Activated CD8-positive, alpha-beta memory T cell treated with anti-CD3 and anti-CD28 coated beads for 1 hour (primary cell): ENCODE measurements at places on chromosomes 1 and 21.

GRCh38 chr1:212040629-212041412 lies 5.3 kb downstream of the DTL start:
- no peak for DNase-seq

- no peak for DNase-seq
Observed at GRCh38 chr1:101166583-101167120, 70.2 kb upstream of the S1PR1 start.

DNA sequence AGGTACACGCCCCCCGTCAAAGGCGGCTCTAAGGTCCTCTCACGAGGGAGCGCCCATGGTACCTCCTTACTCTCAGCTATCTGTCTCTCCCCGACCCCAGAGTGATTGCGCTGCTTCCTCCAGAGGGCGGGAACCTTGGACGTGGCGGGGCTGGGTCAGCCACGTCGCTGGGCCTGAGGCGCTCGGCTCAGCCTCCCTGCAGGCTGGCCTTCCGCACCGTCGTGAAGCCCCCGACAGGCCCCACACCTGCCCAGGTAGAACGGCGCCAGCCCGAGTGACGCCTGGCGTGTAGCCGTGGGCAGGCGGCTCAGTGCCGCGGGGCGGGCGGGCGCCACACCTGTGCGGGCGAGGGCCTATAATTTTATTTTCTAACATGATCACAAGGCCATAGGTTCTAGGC lies 122.2 kb upstream of the BEND5 start:
- DNase-seq, result no peak

GRCh38 chr1:224068458-224069072 lies 45.3 kb upstream of the FBXO28 start:
- no peak for DNase-seq

DNA sequence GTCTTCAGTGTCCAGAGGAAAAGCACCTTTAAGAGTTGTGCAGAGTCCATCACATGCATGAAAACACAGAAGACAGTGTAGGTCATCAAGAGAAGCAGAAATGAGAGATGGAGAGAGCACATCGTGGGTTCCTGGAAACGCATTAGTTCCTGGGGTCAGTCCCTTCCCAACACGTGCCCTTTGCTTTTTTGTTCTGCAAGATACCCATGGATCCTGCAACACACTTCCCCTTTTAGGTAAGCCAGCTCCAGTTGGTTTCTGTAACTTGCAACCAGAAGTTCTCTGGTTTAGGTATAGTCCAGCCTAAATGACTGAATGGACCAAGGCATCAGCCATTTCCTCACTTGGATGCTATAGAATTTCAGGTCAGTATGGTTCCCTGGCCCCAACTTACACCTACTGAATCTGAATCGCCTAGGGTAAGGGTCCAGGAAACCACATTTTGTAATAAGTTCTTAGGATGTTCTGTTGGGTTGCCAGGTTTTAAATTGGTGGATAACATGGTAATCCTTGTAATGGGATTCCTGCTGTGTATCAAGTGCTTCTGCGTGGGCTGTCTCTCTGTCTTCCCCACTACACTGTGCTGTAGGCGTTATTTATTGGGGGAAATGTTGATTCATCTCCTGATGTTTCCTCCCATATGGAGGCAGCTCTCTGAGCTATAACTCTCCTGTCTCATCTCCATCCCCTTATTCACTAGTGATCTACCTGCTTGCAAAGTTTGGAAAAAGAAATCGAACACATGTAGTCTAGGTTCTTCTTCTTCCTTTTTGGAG lies 230.6 kb downstream of the TNR start:
- DNase-seq, result no peak

- DNase-seq, result no peak
Observed at GRCh38 chr1:91968334-91968733, 19.1 kb downstream of the BRDT start.

- no peak for DNase-seq
Observed at GRCh38 chr1:156922986-156923669, 2.7 kb downstream of the LRRC71 start.

GRCh38 chr1:11628767-11629166 lies 25.5 kb downstream of the FBXO2 start:
- no peak for DNase-seq

DNA sequence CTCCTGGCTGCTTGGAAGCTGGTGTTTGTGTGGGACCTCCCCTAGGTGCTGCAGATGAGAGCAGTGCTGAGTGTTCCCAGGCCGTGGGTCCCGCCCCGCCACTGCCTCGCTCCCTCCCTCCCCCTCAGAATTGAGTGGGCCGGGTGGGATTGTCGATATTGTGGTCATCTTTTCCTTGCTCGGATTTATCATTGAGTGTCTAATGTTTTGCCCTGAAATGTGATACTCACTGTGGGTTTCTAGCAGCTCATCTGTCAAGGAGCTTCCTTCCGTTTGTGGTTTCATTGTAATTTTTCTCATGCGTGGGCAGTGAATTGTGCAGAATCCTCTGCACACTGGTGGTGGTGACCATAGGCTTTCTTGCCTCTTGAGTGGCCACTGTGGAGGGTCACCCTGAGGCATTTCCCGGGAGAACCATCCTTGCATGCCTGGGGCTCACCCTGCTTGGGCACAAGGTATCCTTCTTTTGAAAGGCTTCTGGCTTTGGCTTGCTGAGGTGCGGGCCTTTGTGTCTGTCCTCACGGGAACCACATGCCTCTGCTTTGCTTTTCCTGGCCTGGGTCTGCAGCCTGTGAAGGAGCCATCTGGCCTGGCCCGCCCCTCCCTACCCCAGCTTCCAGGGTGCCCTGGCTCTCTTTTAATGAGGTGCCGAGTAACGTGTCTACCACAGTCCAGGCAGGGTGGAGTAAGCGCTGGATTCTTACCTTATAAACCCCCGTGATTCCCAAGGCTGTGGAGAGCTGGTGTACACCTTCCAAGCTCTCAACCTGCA lies 25.6 kb downstream of the SLX9 start:
- DNase-seq, result no peak

DNA sequence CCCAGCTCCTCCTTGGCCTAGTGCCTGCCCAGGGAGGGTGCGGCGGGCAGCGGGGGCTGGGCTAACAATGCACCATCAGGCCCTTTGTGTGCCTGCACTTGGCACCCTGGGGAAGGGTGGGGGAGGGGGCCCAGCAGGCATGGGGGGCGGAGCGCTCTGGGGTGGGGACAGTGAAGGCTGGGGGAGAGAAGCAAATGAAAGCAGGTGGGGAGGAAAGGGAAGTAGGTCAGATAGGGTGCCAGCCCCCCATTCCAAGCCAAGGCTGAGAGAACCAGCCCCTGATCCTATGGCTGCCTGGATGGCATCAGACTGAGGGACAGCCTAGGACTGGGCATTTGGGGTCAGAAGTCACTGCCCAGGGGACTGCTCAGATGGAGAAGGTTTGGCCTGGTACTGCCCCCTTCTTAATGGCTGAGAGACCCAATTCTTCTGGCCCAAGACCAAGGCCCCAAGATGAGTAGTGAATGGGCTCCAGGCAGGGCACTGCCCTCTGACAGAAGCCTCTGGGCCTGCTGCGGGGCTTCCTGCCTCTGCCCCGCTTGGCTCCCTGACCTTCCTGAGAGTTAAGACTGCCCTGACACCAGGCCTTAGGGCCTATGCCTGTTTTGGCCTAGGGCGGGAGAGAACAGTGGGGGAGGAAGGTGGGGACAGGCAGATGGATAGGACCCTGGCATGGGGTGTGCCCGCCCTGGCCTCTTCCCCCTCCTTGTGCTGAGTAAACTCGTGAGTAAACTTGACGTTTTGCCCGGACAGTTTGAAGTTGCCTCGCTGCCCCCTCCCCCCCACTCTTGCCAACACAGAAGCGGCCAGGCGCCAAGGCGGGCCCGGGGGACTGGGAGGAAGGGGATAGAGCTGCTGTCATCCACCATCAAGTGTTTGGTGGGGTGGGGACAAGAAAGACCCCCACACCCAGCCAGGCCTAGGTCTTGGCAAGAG lies 2.7 kb downstream of the ZBTB7B start:
- DNase-seq, result no peak

- DNase-seq, result no peak
Observed at GRCh38 chr1:223401873-223402789, 8.9 kb downstream of the CCDC185 start.

DNA sequence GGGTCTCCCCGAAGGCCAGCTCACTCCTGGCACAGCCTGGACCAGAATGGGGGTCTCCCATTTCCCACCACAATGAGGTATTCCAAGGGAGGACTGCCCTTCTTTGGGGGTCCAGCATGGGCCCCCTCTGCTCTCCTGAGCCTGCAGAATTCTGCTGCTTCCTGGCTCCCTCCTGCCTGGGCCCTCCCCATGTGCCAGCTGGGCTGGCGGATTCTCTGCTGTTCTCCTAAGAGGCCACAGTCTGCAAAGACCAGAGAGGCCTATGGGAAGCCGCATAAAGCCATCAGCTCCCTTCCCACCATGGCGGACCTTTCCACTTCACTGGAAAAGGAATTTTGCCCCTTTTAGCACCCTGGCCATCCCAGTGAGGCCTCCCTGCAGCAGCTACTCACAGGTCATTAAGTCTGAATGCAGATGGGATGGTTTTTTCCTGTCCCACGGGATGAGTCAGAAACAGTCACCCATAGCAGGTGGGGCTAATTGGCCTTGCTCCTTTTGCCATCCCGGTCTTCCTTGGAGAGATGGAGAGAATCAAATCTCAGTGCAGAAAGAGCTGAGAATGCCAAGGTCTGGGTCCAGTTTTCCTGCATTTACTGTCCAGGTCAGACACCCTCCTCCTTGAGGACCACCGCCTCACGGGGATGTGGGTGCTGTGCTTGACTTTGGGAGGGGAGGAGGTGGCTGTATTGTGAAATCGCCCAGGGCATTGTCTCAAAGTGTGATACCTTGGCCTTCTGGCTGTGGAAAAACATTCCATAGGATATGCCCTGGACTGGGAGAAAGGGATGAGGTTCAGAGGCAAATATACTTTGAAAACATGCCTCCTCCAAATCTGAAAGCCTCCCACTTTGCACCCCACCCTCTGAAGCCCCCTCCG lies 23.2 kb downstream of the MYBPH start:
- DNase-seq, result no peak

GRCh38 chr1:248841702-248842395 lies 3.8 kb downstream of the ZNF672 start:
- DNase-seq, result no peak

DNA sequence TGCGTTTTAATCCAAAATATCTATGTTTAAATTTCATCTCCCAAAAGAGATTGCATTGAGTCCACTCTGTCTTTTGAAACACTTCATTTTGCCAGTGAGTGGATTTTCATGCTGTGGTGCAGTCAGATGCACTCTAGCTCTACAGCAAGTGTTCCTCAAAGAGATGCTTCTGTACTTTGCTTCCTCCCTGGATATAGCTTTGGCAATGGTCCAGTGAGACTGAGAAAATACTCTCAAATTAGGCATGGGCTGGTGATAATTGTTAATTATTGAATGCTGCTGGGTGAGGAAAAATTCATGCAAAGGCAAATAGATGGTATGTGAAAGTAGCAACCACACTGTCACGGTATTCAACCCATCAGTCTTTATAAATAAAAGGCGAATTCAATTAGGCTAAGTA lies 396.9 kb downstream of the ADGRL2 start:
- DNase-seq, result no peak

DNA sequence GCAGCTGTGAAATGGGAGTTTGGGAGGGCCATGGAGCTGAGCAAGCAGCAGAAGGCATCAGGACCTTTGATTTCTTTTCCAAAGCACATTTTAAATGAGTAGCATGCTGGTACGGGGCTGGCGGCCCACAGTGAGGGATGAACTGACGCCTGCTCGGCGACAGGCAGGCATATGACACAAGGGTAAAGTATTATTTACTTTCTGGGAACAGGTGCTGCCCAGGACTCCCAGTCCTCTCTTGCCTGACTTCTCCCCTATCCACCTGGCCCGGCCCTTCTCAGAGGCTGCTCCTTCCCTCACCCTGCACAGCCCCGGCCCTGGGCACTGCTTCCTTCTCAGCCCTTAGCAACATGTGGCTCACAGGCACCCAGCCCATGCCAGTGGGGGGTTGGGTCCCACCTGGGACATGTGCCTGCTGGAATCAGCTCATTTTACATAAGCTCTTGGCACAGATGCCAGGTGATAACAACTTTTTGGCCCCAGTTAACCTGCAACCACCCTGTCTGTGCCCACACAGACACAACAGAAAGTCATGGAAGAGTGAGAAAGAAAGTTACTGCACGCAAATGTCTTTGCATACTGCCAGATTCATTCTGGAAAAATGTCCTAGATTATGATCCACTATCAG lies 112.3 kb upstream of the GADD45A start:
- no peak for DNase-seq

- DNase-seq, result no peak
Observed at GRCh38 chr1:11142618-11143391, 43.1 kb upstream of the EXOSC10 start.

- no peak for DNase-seq
Observed at GRCh38 chr1:150146849-150147542, 2.7 kb upstream of the PLEKHO1 start.

GRCh38 chr1:175287849-175288248 lies 95.3 kb upstream of the KIAA0040 start:
- no peak for DNase-seq

DNA sequence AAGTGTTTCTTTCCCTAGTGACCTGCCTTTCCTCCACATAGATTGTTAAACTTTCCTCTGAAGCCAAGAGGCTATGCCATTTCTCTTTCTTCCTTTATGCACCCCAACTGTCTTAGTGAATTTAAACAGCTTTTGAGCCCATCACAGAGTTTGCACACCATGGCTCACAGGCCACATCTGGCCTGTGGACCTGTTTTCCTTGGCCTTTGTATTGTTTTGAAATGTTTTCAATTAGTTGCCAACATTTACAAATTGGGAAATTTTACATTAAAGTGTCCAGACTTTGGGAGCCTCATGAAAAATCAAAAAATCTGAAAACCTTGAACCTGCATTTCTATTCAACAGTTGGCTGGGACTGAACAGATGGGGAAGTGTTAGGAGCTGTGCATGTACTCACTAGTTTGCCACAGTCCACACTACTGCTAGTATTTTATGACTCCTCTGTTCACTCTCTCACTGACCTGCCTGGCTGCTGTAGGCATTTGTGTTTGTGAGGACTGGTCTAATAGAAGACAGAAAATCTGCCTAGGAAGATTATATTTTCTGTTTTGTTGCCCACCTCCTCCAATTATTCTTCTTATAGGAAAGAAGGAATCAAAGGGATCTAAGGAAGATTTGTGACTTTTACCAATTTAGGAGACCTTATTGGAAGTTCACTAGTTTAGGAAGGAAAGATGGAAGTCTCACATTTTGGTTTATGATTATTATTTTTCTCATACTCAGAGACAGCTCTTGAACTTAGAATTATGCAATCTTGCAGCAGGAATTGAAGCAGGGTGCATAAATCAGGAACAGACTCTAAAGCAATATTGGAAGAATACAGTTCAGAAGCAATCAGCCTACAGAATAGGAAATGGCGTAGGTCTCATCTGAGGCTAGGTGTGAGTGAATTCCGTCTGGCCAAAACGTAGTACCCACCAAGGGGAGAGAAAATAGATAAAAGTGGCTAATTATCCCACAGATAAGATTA lies 134.7 kb downstream of the HLX start:
- no peak for DNase-seq

- no peak for DNase-seq
Observed at GRCh38 chr1:6581561-6582305, 1.9 kb downstream of the ZBTB48 start.

GRCh38 chr21:42160111-42160721 lies 58.7 kb upstream of the ABCG1 start:
- DNase-seq, result no peak
